ENCODE measurements at places on chromosomes 2 and 18.

DNA sequence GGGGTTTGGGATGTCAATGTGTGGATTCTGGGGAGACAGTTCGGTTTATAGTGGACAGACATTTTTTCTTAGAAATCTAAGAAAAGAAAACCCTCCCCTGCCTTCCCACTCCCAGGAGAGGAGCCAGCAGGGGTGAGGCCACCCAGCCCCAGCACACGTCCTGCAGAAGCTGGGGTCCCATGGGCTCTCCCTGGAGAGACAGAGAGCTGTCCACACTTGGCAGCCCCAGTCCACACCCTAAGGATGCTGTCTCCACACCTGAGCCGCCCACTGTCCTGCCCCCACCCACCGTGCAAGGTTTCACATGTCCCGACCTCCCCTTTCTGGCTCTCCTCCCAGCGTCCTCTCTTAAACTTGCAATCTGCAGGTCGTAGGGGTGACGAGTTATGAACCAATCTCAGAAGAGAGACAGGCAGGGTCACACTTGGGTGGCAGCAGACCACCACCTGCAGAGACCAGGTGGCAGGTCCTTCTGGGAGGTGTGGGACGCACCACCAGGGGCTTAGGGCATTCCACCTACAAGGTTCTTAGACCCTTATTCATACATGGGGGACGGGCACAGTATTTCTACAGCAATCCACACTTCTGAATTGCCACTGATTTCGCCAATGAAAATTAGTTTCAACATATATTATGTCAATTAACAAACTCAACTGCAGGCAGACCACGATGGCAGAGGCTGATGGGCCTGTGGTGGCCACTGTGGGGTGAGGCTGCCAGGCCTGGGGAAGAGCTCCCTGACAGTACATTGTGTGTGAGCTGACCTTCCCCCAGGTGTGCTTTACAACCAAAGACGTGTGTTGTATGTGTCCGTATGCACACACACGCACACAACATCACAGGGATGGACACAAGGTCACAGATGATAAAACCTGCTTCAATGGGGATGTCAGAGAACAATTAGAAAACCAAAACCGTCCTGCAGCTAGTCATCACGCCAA, 158.5 kb downstream of the TPO start:
- DNase-seq: no peak

DNA sequence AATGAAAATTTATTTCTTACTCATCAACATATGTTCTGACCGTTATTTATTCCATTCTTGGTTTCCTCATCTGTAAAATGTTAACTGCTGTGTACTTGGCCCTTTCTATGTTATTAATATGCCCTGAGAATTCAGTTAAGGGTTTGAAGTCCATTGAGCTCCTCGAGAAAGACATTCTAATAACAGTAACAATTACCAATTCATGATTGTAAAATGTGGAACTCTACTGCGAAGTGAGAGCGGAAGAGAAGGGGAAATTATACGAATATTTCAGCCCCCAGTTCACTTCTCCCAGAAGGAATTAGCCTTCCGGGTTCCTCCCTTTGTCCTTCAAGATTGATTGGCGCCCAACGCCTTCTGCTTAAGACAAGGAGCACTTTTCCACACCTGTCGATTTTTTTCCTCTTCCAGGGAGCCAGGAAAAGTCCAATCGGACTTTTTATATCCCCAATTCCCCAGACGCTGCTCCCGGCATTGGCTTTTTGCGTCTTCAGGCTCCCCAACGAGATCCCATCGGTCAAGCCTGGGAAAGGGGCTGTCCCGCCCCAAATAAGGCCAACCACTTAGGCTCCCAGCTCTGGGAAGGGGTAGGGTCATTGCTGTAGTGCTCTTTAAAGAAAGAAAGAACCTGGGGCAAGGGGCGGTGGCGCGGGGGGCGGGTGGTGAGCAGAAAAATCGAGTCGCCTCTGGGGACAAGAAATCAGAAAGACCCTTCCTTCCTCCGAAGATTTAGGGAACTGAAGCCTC, 1.6 kb downstream of the DSC2 start:
- DNase-seq: no peak

DNA sequence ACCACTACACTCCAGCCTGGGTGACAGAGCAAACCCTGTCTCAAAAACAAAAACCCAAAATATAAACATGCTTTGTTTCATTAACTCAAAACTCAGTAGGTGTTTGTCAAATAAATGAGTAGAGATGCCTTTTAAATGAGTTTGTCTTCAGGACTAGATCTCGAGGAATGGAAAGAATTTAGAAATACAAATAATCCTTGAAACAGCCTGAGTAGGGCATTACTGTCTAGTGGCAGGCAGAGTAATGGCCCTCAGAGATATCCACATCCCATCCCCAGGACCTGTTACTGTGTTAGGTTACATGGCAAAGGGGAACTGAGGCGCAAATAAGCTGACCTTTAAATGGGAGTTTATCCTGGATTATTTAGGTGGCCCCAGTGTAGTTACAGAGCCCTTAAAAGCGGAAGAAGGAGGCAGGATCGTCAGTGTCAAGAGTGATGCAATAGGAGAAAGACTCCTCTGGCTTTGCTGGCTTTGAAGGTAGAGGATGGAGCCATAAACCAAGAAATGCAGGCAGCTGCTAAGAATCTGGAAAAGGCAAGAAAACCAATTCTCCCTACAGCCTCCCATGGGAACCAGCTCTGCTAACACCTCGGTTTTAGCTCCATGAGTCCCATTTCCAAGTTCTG, 63.0 kb downstream of the CABLES1 start:
- no peak for DNase-seq

DNA sequence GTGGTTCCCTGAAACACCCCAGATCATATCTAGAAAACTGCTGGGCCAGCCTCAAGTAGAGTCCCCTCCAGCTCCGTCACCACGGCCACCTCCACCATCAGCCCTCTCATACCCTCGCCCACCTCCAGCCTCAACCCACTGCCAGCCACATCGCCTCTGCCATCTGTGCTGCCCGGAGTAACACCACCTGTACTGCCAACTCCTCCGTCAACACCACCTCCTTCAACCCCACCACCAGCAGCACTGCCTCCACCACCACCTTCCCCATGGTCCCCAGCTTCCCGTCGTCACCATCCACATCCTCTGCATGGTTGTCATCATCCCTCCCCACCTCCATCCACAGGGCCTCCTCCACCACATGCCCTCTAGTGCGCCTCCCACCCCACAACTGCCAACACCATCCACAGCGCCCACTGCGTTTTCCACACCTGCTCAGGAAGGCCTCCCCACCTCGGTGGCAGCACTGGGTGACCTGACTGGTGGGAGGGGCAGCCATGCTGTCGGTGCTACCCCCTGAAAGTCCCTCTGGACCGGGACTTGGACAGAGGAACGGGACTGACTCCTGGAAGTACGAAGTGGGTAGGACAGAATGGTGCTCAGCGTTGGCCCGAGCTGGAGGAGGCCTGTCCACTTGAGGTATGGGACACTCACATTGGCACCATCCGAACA, 1.6 kb downstream of the SNED1 start:
- DNase-seq: no peak

GRCh38 chr2:133733901-133734255, 165.6 kb upstream of the NCKAP5 start:
- no peak for DNase-seq

GRCh38 chr2:62362561-62362960, 143.4 kb downstream of the TMEM17 start:
- no peak for DNase-seq

DNA sequence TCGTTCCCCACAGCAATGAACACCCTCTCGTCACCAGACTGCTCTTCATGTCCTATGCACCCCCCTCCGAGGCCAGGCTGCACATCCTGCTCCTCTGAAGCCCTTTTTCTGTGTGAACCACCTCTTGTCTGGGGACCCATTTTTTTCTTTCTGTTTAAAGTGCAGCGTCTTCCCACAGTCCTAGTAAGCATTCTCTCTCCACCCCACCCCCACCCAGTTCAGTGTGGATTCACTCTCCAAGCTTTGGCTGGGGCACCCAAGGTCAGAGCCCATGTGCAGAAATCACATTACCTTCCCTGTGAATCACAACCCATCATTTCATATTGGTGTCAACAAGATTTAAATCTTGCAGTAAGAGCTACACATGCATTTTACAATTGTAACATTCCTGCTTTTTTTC, 26.4 kb upstream of the PKDCC start:
- no peak for DNase-seq

- DNase-seq: no peak
These were observed 6.5 kb downstream of the GPC1 start for GRCh38 chr2:240441993-240442411.

GRCh38 chr2:36318547-36318946, 37.0 kb upstream of the CRIM1 start:
- no peak for DNase-seq

- DNase-seq: no peak
These were observed 181.7 kb upstream of the ALPP start for GRCh38 chr2:232196802-232197201.

DNA sequence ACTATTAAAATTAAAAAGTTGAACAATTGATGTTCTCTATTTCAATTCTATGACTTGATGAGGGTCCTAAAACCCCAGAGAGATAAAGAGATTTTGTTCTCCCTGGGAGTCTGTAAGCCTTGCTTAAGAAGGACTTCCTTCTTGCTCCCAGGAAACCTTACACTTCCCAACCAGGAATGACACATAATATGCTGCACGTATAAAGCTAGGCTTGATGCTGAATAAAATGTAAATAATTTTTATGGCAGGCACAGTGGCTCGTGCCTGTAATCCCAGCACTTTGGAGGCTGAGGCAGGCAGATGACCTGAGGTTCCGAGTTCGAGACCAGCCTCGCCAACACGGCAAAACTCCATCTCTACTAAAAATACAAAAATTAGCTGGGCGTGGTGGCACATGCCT, 27.8 kb downstream of the SPIRE1 start:
- no peak for DNase-seq

- peak; percentile 35 for DNase-seq
These were observed at the start of gene VPS54 for GRCh38 chr2:64019083-64019974. Gene VPS54 (minus strand): TSS chr2:64019428. CDS start chr2:63983999, 35,429 bp downstream.

GRCh38 chr2:133837441-133838094, 269.3 kb upstream of the NCKAP5 start:
- DNase-seq: no peak

DNA sequence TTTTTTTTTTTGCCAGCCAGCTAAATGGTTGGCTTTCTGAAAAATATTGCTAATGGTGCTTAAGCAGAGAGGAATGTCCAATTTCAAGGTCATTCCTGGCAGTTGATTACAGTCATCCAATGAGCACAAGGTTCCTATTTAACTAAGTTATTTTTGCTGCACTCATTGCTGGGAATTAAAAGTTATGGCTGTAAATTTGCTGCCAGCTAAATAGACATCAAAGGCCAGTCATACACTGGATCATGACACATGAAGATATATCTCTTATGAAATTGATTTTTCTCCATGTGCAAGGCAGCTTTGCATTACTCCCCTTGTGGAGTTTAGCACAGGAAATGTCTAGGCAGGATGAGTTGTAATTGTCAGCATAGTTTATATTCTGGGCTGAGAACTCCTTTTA, 1898.4 kb upstream of the CELF4 start:
- DNase-seq: no peak

DNA sequence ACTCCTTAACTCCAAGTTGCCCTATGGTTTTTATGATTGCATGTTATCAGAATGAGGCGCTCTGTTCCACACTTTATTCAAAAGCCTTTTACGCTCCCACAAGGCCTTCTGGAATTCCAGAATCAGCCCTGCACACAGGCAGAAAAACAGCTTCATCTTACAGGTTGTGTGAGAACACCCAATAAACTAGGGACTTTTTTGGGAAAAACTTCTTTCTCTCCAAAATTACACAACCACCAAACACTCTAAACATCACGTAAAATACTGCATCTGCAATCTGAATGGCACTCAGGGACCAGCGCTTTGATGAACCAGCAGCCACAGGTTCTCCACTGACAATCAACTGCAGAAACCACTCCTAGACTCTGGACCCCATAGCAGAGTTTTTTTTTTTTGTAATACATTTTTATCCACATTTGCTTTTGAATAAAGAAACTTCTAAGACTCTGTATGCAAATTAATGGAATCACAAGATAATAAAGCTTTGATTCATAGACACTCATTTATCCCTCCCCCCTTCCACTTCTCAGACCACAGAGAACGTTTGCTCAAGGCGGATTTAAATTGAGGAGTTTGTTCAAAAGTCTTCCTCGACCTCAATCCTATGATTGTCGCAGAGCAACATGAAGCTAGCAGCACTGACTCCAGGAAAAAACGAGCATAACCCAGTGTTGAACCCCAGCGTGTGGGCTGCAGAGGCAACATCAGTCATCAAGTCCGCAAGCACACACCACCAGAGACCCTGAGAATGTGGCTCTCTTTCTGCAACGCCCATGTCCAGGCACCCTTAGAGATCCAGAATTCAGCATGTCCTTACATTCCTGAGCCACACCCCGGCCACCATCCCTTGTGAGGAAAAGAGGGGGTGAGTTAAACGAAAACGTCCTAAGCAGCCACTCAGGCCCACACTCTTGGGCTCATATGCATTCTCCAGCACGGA, 116.5 kb downstream of the MBP start:
- DNase-seq: no peak

DNA sequence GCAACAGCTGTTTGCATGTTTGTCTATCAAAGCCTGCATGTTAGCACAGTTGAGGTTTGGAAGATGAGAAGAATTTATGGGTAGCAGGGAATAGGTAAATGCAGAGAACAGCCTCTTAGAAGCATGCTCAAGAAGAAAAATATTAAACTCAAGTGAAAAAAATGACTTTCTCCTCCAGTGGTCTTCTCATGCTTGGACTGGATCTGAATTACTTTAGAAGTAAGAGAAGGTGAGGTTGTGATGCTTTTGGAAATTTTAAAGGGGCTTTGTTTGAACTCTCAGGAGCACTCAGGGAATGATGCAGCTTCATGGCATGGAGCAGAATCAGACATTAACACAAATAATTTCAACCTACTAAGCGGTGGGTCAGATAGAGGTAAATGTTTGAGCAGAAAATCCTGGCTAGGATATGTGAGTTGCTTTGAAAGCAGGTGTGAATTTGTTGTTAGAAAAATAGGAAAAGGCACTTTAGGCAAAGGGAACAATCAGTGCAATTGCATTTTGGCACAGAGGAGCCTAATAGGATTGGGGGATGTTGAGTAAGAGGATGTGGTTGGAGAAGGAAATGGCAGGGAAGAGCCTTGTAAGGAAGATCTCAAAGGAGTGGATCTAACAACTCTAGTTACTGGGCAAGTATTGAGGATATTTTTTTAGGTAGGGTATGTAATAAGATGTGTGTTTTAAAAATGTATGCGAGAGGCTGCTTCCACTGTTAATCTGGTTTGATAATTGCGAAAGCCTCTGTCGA, 76.3 kb downstream of the DDX1 start:
- no peak for DNase-seq
